ENCODE measurements at places on chromosomes 5 and 9.

DNA sequence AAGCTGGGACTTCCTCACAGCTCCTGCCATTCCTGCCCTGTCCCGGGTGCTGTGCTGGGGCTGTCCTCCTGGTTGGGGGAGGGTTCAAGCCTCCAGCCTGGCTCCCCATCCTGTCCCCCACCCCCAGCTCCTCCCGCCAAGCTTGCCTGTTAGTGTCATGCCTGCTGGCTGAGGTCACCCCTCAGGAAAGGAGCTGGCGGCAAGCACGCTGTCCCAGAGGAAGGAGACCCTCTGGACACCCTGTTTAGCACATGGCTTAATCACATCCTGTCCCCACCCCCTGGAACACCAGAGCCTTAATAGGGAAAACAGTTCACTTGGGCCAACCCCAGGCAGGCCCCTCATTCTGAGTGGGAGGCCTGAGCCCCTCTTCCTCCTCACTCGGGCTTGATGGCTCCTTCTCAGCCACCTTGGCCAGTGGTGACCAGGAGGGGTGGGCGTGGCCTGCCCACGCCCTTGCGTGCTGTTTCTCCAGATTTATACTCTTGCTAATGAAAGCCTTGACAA lies 9.2 kb upstream of the PHYHD1 start:
- peak; percentile 59 for DNase-seq

GRCh38 chr5:164518067-164518740 lies 1012.8 kb downstream of the MAT2B start:
- DNase-seq, result no peak

DNA sequence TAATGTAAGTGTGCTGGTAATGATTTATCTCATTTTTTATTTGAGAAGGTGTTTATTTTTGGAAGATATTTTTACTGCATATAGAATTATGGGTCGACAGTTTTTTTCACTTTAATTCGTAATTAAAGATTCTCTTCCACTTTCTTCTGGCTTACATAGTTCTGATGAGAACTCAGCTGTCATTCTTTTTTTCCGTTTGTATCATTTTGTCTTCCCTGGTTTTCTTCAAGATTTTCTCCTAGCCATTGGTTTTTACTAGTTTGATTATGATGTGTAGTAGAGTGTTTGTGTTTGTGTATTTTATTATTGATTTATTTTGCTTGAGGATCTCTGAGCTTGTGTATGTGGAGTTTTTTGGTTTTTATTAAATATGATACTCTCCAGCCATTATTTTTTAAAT lies 21.7 kb downstream of the SLF1 start:
- no peak for DNase-seq

- DNase-seq, result no peak
Measured at GRCh38 chr5:139731281-139731680, 64.3 kb upstream of the PSD2 start.

DNA sequence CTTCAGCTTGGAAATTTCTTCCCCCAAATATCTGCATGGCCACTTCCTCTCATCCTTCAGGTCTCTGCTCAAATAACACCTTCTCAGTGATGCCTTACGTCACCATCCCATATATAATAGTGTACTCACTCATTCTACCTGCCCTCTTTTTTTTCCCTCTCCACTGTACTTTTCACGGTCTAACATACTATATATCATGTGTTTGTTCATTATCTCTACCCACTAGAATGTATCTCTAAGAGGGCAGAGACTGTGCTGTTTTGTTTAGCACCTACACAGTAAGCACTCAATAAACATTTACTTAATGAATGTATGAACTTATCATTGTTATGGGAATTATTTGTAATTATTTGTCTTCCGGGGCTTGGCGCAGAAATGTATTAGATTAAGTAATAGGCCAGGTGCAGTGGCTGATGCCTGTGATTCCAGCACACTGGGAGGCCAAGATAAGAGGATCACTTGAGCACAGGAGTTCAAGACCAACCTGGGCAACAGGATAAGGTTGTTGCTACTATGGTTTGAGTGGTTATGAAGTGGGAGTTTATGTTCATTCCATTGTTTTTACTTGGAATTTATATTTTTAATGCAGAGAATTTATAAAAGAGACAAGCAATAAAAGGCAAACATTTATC lies 6.0 kb upstream of the IL13 start:
- no peak for DNase-seq

GRCh38 chr9:116096046-116096445 lies 57.5 kb upstream of the PAPPA start:
- DNase-seq, result peak; percentile 55

DNA sequence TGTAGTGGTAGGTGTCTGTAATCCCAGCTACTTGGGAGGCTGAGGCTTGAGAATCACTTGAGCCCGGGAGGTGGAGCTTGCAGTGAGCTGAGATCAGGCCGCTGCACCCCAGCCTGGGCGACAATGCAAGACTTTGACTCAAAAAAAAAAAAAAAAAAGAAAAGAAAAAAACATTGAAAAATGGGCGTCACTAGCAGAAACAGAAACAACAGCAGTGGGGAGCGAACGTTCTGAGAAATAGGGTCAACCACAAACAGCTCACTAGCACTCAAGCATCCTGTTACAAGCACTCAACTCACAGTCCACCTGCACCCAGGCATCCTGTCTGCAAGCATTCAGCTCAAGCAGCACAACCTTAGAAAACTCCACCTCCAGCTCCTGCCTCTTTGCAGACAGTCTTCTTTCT lies 17.2 kb downstream of the TRIM14 start:
- DNase-seq, result no peak
